ENCODE measurements at places on chromosomes 16 and 17. TPM values are rescaled to one million over a fixed set of nuclear protein-coding genes. Genes with fewer than 3 reads are reported as not detected.

- no peak for DNase-seq
Observed at GRCh38 chr17:61805399-61805798, 57.9 kb downstream of the BRIP1 start.

DNA sequence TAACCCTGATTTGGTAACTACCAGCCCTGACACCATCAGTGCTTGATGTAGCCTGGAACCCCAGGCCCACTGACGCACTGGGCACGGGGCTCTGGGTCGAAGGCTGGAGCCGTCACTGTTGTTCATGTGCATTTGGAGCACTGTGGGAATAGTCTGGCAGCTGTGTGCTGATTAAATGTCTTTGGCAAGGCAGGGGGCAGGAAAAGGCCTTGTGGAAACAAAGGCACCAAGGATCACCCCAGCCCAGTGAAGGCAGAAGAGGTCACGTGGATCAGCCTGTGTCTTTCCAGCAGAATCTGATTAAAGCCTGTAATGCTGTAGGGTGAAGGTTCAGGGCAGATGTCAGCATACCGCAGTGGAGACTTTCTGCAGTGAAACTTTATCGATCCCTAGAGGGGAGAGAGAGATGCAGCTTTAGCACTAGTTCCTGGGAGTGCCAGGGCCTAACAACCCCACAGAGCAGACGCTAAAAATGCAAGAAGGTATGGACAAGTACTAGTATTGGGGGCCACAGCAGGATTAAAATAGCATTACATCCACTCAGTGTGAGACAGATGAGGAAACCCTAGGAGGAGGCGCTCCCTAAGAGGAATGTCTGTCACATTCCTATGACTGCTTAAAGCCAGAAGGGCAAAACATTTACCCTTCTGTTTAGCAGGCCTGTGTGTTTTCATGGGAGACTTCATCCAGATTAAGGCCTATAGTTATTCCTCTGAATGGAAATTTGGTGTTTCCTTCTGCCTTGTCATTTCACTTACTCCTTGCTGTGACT is 9.7 kb downstream of the ZNHIT3 start:
- DNase-seq, result no peak

GRCh38 chr16:12375046-12375740 is 398.7 kb downstream of the SNX29 start:
- no peak for DNase-seq

GRCh38 chr17:28118362-28118761 is 75.9 kb downstream of the NLK start:
- no peak for DNase-seq

GRCh38 chr16:48454051-48454450 is 68.8 kb upstream of the SIAH1 start:
- no peak for DNase-seq

DNA sequence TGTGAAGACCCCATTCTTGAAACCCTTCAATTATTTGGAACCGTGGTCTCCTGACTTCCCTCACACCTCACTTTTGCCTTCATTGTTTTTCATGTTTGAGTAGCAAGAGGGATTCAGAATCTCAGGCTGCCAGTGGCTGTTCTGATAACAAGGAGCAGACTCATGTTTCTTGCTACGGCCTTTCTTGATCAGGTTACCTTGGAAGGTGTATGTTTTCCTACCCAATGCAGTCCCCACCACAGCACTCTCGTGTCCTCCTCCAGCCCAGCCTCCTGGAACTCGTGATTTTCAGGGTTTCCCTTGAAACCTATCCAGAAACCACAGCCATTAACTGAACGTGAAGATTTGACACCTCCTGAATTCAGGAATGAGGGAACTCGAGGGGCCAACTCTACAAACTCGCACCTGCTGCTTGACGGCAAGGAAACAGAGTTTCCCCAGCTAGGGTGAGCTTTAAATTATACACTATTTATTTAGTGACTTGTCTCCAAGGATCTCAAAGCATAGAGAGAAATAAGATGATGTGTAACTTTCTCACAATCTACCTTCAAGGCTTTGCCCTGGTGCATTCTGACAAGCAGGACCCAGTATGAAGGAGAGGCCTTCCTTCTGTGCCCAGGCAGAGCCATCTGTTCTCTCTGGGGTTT is 1.6 kb downstream of the ZFHX3 start:
- DNase-seq, result no peak

GRCh38 chr16:66603537-66604375 is 748 bp upstream of the CMTM3 start:
- DNase-seq, result no peak

DNA sequence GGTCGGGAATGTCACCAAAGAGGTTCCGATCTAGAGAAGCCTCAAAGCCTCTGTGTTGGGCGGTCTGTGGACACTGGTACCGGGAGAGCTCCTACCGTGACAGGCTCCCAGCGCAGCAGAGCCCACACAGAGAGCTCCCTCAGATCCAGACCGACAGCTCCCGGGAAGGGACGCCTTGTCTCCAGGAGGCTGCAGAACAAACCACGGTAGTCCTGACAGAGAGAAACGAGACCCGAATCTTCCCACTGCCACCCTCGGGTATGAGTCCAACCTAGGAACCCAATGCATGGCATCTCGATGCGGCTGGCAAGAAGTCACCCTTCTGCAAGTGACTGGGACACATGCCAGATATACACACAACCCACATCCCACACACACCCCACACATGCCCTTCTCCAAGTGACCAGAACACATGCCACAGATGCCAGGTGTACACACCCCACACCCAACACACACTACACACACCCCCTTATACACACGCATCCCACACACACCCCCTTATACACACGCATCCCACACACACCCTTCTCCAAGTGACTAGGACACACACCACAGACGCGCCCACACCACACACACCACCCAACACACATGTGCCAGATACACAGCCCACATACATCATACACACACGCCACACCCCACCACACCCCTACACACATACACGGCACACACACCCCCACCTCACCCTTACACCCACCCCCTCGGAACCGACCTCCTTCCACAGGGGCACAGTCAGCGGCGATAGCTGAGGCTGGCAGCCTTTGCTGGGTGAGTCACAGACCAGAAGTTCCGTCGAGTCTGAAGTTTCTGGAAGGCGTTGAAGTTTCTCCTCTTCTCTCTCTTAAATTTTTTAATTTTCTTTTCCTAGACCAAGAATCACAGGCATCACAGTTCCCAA is 15.9 kb upstream of the CYTH1 start:
- DNase-seq, result no peak

GRCh38 chr17:82860606-82861392 is 21.0 kb upstream of the ZNF750 start:
- no peak for DNase-seq

GRCh38 chr16:8623634-8624033 is 2.1 kb downstream of the METTL22 start:
- DNase-seq, result no peak

- DNase-seq, result no peak
Observed at GRCh38 chr17:5011928-5012327, 14.2 kb downstream of the KIF1C start.

DNA sequence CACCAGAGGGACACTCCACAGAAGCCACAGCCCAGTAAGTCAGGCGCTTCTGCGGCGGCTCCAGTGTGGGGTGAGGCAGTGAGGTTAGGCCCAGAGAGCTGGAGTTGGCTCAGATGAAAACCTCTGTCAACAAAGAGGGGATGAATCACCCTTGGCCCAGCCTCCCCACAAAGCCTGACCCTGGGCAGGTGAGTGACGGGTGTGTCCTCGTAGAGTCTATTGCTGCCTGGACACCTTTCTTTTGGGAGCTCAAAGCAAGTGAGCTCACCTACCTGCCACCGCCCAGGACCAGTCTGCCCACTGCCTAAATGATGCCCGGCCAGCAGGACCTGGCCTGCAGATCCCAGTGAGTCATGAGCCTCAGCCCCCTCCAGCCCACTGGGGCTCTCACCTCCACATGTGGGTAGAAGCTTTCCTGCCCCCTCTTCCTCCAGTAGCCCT is 24.9 kb upstream of the DBNDD1 start:
- no peak for DNase-seq

DNA sequence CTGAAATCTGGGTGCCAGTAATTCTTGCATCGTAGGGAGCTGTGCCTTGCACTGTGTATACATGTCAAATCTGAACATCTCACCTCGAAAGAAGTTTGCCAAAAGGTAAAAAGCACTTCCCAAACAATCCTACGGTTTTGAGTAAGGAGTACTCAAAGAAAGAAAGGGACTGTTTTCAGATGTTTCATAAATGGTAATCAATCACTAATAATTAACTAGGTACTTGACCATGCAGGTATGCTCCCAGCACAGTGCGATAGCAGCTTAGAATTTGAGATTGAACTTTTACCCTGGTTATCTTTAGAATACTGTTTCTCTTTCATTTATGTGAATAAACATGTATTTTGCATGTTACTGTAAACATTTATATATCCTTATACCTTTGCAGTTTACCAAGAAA is 39.0 kb downstream of the PRKCA start:
- no peak for DNase-seq

DNA sequence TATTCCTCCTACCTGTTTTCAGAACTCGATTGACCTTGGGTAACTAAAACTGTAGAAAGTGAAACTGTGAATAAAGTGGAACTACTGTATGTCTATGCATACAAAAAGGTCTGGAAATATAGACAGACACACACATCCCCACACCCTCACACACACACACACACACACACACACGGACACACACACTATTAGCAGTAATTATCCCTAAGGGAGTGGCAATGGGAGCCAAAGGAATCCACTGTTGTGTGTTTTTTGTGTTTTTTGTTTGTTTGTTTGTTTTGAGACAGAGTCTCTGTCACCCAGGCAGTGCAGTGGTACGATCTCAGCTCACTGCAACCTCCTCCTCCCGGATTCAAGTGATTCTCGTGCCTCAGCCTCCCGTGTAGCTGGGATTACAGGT is 26.6 kb upstream of the SRCIN1 start:
- DNase-seq, result no peak

- DNase-seq, result no peak
Observed at GRCh38 chr16:2991566-2992261, 11.5 kb upstream of the PKMYT1 start.

DNA sequence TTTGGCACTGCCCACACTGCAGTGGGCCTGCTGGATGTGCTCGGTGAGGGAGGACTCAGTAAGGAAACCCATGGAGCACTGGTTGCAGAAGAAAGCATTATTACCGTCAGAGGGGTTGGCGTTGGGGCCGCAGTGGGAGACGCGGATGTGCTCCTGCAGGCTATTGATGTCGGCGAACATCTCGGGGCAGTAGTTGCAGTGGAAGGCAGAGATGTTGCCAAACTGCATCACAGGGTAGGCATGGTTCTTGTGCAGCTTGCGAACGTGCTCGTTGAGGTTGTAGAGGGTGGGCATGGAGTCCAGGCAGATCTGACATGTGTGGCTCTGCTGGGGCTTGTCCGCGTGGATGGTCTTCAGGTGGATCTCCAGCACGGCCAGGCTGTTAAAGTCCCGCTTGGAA is 218.4 kb downstream of the ZNF423 start:
- DNase-seq, result no peak

- no peak for DNase-seq
Observed at GRCh38 chr17:79027925-79028491, 4.0 kb downstream of the C1QTNF1 start.

GRCh38 chr17:72587156-72587555 is 466.3 kb downstream of the SOX9 start:
- DNase-seq, result no peak

DNA sequence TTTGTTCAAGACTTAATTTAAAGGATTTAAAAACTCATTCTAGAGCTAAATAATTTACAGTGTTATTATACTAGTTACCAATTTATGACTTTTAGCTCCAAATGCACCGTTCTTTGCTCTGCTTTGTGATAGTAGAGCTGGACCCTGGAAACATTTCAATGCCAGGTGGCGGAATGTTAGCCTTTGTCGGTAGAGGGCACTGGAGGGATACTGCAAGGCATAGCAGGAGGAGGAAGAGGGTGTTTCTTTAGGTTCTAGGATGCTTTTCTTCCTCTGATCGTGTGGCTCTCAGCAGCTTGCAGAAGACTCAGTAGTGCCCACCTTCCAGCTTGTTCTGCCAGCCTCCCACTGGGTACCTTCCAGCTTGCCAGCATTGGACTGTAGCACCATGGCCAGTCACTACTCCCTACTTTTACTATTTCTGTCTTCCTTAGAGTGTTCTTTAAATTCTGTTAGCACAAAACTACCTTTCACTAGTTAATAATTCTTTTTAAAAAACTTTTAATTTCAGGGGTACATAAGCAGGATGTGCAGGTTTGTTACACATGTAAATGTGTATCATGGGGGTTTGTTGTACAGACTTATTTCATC is 325.3 kb downstream of the UTP18 start:
- DNase-seq, result no peak

DNA sequence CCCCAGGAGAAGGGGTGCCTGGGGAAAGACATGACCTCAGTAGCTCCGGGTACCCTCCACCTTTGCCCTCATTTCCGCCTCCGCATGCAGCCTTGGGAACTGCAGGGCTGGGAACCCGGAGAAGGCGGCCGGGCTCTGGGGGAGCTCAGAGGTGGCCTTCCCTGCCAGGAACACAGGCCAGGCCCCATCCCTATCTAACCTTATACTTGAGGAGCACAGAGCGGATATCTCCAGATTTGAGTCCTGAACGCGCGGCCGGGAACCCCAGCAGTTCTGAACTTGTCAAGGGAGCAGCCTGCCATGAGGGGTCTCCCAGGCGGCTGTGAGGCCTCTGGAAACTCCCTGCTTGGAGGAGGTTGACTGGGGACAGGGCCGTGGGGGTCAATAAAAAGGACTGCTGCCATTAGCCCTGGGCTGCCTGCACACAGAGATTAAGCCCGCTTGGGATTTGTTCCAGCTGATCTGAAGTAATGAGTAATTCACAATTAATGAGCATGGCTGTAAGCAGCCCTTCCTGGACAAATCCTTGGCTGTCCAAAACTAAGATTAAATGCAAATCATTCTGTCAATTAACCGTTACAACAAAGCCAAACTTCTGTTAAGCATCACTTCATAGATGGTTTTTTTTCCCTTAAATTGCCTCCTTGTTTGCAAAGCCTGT is 26.3 kb upstream of the METRNL start:
- DNase-seq, result no peak

The COASY gene
- 76.7 TPM for total RNA-seq

The TPSG1 gene
- 4.6 TPM for total RNA-seq

The CIBAR2 gene
- not detected for total RNA-seq

The LLGL2 gene
- total RNA-seq, result 201 TPM

The EFCAB13 gene
- total RNA-seq, result 7.1 TPM

The CCDC200 gene
- total RNA-seq, result not detected

The KRTAP4-5 gene
- not detected for total RNA-seq

The ABCA6 gene
- total RNA-seq, result 0.46 TPM

The TEX19 gene
- 0.21 TPM for total RNA-seq

Data from Panc1 (cell line).